Progenitor cell of endocrine pancreas (in vitro differentiated cells): ENCODE measurements at places on chromosomes 7 and 10.

GRCh38 chr10:120069700-120070099, 177.2 kb downstream of the SEC23IP start:
- H3K27me3 ChIP-seq, result peaks cover 9% of the 10 kb centered on the region
- no peak overlapping the region for H3K4me3 ChIP-seq
- peaks cover 2% of the 10 kb centered on the region for H3K36me3 ChIP-seq
- no peak overlapping the region for H3K27ac ChIP-seq
- DNase-seq, result no peak
- H3K4me1 ChIP-seq, result peaks cover 1% of the 10 kb centered on the region

DNA sequence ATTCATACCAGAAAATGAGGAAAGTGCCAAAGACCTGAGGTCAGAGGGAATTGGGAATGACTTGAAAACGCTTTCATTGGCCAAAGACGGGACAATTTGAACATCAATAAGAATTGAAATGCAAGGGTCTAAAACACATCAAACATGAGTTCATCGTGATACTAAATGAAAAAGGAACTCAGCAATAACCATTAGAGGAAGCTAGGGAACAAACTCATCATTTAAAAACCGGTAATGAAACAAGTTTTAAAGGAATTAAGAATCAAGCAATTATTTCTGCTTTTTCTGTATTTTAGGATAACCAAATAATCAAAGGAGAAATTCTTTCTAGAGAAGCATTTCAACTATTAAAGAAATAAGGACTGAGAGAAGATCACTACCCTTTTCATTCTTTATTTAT, 303.1 kb downstream of the ARHGAP12 start:
- H3K4me1 ChIP-seq, result peaks cover 6% of the 10 kb centered on the region
- H3K27ac ChIP-seq, result no peak overlapping the region
- H3K36me3 ChIP-seq, result peaks cover 2% of the 10 kb centered on the region
- no peak overlapping the region for H3K4me3 ChIP-seq
- no peak for DNase-seq

GRCh38 chr10:47071891-47072290, 160.7 kb downstream of the PTPN20 start:
- no peak overlapping the region for H3K27ac ChIP-seq
- peaks cover 55% of the 10 kb centered on the region for H3K27me3 ChIP-seq
- DNase-seq, result no peak
- H3K36me3 ChIP-seq, result no peaks in the 10 kb centered on the region
- H3K4me1 ChIP-seq, result no peaks in the 10 kb centered on the region

DNA sequence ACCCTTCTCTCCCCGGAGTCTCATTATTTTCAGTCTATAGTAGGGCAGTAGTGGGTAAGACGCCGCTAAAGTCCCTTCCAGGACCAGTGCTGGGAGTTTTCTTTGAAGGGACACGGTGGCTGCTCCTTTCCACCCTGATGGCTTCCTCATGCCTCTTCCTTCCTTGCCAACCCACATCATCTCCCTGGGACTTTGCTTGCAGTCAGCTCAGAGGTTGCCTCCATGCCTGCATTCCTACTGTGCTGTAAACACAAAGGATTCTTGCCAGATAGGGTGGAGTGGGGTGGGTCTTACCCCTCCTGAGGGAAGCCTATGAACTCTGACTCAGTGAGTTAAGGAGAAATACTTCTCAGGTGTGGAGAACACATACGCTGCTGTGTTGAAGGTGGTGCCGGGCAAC, 59.9 kb upstream of the IGFBP3 start:
- peaks cover 7% of the 10 kb centered on the region for H3K4me1 ChIP-seq
- no peak overlapping the region for H3K4me3 ChIP-seq
- H3K27ac ChIP-seq, result no peak overlapping the region

DNA sequence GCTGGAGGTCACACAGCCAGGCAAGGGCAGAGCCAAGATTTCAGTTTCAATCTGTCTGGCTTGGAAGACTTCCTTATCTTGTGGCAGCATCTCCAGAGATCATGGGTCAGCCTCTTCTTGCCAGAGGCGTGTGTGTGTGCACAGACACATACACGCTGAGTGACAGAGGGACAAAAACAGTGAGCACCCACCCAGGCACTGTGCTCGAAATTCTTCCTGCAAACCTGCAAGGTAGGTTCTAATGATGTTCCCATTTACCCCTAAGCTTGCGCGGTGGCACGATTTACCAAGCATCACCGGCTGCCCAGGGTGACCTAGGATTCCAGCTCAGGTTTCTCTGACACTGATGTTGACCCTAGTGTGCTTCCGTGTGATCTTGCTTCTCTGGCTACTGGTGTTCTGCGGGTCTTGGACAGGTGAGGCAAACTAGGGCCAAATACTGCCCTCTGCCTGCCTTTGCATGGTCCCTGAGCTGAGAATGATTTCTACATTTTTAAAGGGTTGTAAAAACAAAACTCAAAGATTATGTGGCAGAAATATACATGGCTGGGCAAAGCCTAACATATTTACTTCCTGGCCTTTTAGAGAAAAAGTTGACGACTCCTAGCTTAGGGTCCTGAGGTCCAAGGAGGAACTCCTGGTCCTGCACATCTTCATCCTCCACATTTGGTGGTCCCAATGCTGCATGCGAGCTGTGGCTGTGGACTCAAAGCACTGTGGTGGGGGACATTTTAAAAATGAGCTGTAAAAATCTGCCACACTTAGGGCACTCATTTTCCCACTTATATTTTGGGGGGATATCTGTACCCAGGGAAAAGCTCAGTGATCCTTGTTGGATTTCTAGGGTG, 268.5 kb downstream of the RPS24 start:
- H3K27me3 ChIP-seq, result no peaks in the 10 kb centered on the region
- peaks cover 35% of the 10 kb centered on the region for H3K4me1 ChIP-seq
- H3K36me3 ChIP-seq, result no peaks in the 10 kb centered on the region
- H3K4me3 ChIP-seq, result peak overlapping the region; percentile 70
- no peak for DNase-seq

GRCh38 chr7:34821932-34822558, 164.0 kb downstream of the NPSR1 start:
- H3K4me3 ChIP-seq, result no peak overlapping the region
- no peak overlapping the region for H3K27ac ChIP-seq
- no peak for DNase-seq
- no peaks in the 10 kb centered on the region for H3K27me3 ChIP-seq

GRCh38 chr10:80670774-80671173, 133.1 kb downstream of the SH2D4B start:
- H3K4me1 ChIP-seq, result peaks cover 7% of the 10 kb centered on the region
- no peak for DNase-seq
- peaks cover 3% of the 10 kb centered on the region for H3K27me3 ChIP-seq
- H3K27ac ChIP-seq, result no peak overlapping the region

DNA sequence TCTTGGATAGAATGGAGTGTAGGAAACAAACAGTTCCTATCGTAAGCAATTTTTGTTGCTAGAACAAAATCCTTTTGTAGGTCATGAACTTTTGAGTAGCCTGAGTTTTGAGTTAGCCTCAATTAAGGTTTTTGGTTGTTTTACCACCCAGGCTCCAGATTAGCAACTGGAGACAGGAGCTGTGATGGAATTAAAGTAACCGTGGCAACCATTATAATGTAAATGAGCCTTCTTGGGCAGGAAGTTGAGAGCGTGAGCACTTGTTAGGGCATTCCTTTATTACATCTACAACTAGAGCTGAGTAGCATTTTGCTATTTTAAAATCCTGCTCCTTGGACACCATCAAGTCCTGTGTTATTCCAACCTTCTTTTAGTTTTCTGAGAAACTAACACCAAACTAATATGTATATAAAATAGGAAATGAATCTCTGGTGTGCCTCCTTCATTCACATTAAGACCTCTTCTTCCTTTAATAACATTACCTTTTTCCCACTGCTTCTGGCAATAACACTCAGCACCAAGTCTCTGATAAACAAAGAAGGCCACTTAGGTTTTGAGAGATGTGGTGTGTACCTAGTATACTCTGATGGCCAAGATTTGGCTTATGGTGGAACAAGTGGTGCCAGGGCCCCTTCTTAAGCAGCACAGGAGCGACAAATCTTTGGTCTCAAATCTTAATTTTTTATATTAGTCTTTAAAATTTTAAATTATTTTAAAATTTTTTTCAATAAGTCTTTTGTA, 34.0 kb downstream of the AHCYL2 start:
- DNase-seq, result no peak
- H3K4me3 ChIP-seq, result no peak overlapping the region

DNA sequence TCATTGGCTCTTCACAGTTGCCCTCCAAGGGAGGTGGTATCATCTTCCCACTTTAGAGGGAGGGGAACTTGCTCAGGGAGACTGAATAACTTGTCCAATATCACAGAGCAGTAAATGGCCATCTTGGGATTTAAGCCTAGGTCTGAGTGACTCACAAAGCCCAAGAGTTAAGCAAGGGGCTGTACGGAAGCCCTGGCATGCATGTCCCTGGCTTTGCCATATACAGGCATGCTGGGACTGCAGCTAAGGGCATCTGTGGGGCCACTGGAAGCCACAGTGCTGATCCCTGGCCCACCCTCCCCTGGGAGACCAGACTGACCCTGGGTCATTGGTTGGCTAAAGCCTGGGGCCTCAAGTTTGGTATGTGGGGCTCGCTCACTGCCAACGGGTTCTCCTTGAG, 3.1 kb downstream of the VSIR start:
- DNase-seq, result no peak
- H3K4me1 ChIP-seq, result peaks cover 23% of the 10 kb centered on the region
- H3K4me3 ChIP-seq, result no peak overlapping the region
- H3K27me3 ChIP-seq, result peaks cover 20% of the 10 kb centered on the region
- H3K36me3 ChIP-seq, result no peaks in the 10 kb centered on the region
- H3K27ac ChIP-seq, result no peak overlapping the region

DNA sequence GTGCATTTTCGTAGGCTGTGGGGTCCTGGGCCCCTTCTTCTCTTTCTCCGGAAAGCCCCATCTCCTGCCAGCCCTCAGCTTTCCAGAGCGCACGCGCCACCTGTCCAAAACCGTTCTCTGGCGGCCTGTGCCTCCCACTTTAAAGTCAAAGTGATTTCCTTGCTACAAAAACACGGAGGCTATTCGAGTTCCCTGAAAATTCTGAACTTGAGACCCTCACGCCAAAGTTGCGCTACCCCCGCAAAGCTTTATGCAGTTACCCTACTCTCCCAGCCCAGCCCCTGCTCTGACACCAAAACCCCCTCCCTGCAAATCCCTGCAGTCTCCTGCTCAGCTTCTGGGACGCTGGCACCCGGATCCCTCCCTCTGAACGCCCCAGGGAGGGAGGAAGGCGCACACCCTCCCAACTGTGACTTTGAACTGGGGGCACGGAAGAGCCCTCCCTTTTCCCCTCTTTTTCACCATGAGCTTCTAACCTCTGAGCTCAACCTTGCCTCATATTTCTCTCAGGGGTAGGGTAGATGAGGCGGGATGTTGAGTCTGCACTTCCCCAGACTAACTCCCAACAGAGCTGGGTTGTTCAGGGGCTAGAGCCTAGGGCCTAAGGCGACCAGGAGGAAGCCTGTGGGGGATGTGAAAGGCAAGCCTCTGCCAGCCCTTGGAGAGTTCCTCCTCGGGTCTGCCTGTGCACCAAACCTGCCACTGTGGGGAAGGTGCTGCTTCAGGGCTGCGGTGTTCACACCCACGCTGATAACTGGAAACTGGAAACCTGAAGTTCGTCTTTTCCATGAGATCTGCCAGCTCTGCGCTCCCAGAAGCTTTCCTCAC, 2.7 kb upstream of the PAX4 start:
- no peak for DNase-seq
- H3K27me3 ChIP-seq, result peaks cover 75% of the 10 kb centered on the region
- H3K4me3 ChIP-seq, result peak overlapping the region; percentile 61
- H3K36me3 ChIP-seq, result no peaks in the 10 kb centered on the region

DNA sequence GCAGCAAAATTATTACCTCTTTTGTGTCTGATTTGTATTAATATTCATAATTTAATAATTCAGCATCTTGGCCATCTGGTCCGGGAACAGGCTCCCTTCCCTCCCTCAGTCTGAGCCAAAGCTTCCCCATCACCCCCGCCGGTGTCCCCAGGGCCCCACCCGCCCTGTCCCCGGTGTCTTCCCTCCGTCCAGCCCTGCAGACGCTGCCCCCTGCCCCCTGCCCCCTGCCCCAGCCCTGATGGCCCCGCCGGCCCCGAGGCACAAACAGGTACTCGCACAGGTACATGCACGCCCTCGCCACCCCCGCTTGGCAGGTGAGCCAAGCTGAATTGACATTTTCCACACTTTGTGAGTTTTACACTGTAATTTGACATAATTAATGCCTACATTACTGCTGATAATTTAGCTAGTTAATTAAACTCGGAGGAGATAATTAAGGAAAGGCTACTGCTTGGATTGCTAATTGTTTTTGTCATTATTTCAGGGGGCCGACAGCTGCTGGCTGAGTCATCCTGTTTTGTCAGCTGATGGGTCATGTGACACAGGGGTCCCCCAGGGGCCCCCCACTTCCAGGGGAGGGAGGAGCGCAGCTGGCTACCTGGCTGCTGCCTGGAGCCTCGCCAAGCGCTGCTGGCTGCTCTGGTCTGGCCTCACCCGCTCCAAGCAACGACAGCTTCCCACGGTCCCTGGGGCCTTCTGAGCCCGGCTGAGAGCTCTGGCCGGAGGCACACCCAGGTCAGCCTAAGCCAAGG, 36.6 kb downstream of the MICALL2 start:
- DNase-seq, result no peak
- peaks cover 15% of the 10 kb centered on the region for H3K27me3 ChIP-seq
- no peak overlapping the region for H3K27ac ChIP-seq
- no peak overlapping the region for H3K4me3 ChIP-seq
- peaks cover 3% of the 10 kb centered on the region for H3K4me1 ChIP-seq

GRCh38 chr7:69677881-69678493, 79.7 kb downstream of the AUTS2 start:
- H3K36me3 ChIP-seq, result no peaks in the 10 kb centered on the region
- H3K4me3 ChIP-seq, result no peak overlapping the region
- peaks cover 19% of the 10 kb centered on the region for H3K4me1 ChIP-seq
- no peaks in the 10 kb centered on the region for H3K27me3 ChIP-seq

- no peaks in the 10 kb centered on the region for H3K4me1 ChIP-seq
- DNase-seq, result no peak
- no peaks in the 10 kb centered on the region for H3K27me3 ChIP-seq
These were observed 171.3 kb downstream of the DNAJC1 start for GRCh38 chr10:21831986-21832820.

GRCh38 chr10:94315024-94315451, 47.7 kb downstream of the NOC3L start:
- no peaks in the 10 kb centered on the region for H3K27me3 ChIP-seq
- H3K4me3 ChIP-seq, result no peak overlapping the region
- peak overlapping the region; percentile 71 for H3K27ac ChIP-seq
- H3K36me3 ChIP-seq, result peaks cover 3% of the 10 kb centered on the region

DNA sequence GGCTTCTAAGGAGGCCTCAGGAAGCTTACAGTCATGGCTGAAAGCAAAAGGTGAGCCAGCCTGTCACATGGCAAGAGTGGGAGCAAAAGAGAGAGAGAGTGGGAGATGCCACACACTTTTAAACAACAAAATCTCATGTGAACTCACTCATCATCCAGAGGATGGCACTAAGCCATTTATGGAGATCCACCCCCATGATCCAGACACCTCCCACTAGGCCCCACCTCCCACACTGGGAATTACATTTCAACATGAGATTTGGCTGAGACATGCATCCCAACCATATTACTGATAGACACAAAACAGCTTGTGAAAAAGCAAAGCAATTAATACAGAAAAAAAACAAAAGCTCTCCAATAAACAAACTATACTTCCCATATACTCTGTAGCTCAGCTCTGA, 210.3 kb downstream of the GALNT17 start:
- DNase-seq, result no peak
- no peaks in the 10 kb centered on the region for H3K4me1 ChIP-seq
- no peaks in the 10 kb centered on the region for H3K27me3 ChIP-seq
- H3K27ac ChIP-seq, result no peak overlapping the region
- peaks cover 3% of the 10 kb centered on the region for H3K36me3 ChIP-seq
- no peak overlapping the region for H3K4me3 ChIP-seq
